ENCODE measurements at places on chromosomes 1 and 21.

DNA sequence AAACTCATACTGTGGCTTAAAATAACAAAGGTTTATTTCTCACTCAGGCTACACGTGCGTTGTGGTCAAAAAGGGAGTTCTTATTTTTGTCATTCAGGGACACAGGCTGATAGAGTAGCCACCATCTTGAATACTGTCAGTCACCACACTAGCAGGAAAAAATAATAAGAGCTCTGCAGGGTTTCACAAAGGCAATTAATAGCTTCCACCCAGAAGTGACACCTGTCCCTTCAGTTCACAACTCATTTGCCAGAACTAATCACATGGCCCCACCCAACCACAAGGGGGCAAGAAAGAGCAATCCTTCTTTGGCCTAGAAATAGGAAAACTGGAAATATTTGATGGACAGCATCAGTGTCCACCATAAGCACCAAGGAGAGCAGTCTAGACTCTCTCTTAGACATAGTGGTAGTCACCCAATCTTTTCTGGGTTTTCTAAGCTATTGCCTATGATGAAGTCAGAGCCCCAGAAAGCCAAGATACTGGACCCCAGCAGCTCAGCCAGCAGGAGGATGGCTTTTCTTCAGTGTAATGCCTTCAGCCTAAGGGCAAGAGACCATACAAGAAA is 8.2 kb downstream of the HAPLN2 start:
- peak; percentile 13 for DNase-seq

GRCh38 chr1:230310381-230311163 is 115.6 kb downstream of the PGBD5 start:
- DNase-seq, result peak; percentile 49

- DNase-seq, result no peak
Observed at GRCh38 chr1:225653463-225654276, 747 bp upstream of the ENAH start.

DNA sequence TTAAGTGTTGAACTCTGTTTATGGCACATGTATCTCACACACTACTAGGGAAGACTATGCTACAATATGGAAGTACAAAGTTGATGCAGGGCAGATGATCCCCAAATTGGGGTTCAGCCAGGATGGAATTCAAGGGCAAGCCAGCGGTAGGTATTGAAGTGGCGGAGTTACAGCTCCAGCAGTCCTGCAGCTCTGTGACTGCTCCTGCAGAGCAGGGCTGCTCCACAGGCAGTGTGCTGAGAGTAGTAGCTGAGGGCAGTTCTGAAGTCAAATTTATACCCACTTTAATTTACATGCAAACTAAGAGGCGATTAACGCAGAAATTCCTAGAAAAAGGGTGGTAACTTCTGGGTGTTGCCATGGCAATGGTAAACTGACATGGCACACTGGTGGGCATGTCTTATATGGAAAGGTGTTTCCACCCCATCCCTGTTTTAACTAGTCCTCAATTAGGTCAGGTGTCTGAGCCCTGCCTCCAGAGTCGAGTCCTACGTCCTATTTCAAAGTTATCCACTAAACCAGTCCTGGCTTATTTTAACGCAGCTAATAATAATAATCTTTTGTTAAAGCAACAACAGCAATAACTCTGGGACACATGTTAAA is 20.6 kb upstream of the CENPF start:
- DNase-seq, result no peak

GRCh38 chr1:13623021-13623637 is 39.5 kb downstream of the PDPN start:
- DNase-seq, result no peak

- no peak for DNase-seq
Observed at GRCh38 chr1:182955596-182956588, 2.9 kb upstream of the SHCBP1L start.

DNA sequence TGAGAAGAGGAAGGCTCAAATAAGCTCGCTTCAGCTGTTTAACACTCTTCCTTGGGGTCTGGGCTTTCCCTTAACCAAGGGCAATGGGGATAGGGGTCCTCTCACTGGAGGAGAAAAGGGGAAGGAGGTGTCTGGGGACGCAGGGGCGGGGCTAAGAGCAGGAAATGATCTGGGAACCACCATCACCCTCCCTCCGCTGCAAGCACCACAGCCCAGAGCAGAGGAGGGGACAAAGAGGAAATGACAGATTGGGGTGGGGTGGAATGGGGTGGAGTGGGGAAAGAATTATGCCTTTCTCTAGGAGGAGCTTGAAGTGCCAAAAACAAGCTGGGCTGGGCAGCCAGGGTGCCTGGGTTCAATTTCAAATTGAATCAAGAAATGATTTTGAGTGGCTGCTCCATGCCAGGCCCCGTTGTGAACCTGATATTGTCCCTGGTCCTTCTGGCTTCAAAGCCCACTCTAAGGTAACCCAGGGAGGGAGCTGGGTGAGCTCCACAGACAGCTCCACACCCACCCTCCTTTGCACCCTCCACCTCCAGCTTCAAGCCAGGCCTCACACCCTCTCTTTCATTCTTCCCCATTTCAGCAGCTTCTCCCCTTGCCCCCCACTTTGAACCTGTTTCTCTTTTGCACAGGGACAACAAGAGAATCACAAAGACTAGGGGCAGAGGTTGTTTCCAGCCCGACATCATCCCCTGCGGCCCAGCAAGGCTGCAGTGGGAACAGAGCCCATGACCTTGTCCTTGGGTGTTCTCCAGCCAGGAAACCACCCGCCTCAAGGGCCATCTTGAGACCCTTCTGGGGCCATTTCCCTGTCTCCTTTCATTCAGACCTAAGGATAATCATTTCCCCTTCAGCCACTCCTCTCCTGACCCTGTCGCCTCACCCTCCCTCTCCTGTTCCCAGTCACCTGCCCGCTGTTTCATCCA is 1.1 kb downstream of the ARHGAP30 start:
- no peak for DNase-seq

GRCh38 chr1:150233359-150234308 is 2.3 kb downstream of the ANP32E start:
- DNase-seq, result no peak

GRCh38 chr1:200889571-200889970 is 5.1 kb upstream of the INAVA start:
- no peak for DNase-seq

DNA sequence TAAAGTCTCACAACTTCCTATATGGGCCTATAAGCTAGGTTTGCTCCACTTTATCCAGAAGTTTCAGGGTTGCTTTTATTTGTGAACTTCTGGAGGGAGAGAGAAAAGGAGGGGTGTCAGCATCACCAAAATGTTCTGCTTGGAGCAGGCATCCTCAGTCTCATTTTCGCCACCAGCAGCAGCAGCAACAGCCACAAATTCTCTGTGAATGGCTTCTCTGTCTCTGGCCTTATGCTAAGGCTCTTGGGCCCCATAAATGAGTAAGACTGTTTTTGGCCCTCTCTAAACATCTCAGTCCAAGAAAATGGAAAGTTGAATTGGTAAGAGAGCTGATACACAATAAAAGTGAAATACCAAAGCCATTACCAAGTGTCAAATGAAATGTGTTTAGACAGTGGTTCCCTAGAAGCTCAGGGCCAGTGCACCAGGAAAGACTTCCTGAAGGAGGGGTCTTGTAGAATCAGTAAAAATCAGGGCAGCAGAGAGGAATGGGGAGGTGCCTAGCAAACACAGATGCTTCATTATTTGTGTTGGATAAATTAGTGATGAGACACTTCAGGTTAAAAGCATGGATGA is 53.0 kb upstream of the SPATA6 start:
- DNase-seq, result no peak

- DNase-seq, result no peak
Observed at GRCh38 chr1:54239631-54240031, 39.7 kb downstream of the MRPL37 start.

DNA sequence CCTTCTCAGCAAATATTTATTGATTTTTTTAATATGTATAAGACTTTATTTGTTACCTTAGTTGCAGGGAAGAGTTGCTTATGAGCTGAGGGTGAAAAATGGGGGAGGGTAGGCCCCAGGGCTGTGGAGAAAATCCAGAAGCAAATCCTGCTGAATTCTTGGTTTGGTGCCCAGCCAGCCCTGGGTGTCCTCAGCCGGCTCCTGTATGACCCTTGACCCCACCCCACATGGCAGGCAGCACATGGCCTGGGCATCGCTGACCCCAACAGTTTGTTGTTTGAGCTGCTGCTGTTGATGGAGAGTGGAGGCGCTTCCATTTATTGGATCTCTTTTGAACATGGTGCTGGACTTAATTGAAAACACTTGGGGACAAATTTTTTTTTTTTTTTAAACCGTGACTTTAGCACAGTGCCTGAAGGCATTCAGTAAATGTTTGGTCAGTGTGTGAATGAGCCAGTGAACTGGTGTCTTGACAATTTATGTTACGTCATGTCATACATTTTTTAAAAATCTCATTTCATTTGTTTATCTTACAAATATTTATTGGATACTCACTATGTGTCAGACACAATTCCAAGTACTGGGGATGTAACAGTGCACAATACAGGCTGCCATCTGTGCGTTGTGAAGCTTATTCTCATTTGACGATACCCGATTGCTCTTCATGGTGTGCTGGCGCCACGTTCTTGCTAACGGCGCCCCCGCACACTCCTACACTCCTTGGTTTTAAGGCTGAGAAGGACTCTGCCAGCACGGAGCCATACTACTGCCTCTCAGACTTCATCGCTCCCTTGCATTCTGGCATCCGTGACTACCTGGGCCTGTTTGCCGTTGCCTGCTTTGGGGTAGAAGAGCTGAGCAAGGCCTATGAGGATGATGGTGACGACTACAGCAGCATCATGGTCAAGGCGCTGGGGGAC is 98.8 kb downstream of the MTR start:
- DNase-seq, result no peak

DNA sequence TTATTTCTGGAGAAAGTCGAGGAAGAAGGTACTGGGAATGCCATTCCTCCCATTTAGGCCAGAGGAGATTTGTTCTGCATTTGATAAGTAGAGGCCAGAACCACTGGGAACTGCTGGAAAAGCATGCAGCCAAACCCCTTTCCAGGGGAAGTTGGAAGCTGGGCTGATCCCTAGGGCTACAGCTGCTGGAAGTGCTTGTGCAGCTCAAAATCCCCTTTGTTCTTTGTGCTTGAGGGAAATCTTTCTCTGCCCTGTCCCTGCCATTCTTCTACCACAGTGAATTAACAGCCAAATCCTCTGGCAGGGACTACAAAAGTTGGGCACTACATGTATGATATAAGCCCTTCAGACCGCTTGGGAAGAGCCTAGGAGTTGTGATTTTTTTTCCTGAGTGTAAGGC is 734.1 kb downstream of the LRRIQ3 start:
- DNase-seq, result no peak

GRCh38 chr1:90833466-90834110 is 116.5 kb upstream of the BARHL2 start:
- no peak for DNase-seq

GRCh38 chr1:19640363-19641316 is 3.5 kb upstream of the NBL1 start:
- peak; percentile 40 for DNase-seq

GRCh38 chr1:41882068-41882477 is 36.6 kb downstream of the HIVEP3 start:
- DNase-seq, result no peak

- no peak for DNase-seq
Observed at GRCh38 chr1:23650344-23650990, 41.1 kb upstream of the RPL11 start.

GRCh38 chr1:217274416-217274815 is 356.5 kb downstream of the GPATCH2 start:
- DNase-seq, result no peak

- DNase-seq, result no peak
Observed at GRCh38 chr1:67142931-67143330, 8.2 kb upstream of the C1orf141 start.

- DNase-seq, result no peak
Observed at GRCh38 chr1:56278061-56278460, 301.3 kb downstream of the PLPP3 start.

GRCh38 chr1:33099290-33100118 is 18.6 kb downstream of the AZIN2 start:
- no peak for DNase-seq

DNA sequence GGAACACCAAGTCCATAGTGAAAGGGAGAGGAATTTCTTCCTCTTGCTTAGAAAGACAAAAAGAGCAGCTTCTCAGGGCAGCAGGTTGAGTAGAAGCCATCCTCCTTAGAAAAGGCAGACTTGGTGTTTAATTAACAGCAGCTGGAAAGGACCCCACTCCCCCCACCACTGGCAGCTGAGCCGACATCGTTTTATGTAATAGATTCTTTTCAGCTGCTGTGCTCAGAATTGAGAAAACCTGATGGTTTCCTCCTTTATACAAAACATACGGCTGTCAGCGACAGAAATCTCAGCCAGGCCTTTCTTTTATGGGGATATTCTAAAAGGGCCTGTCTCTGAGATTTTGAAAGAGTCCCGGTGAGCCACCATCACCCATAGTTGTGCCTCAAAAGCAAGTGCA is 49.9 kb downstream of the MAN1C1 start:
- no peak for DNase-seq

- no peak for DNase-seq
Observed at GRCh38 chr1:197210426-197210825, 57.6 kb upstream of the CRB1 start.

GRCh38 chr1:166914111-166914510 is 38.0 kb upstream of the TADA1 start:
- DNase-seq, result no peak

- peak; percentile 40 for DNase-seq
Observed at GRCh38 chr1:154837672-154838171, 32.4 kb downstream of the KCNN3 start.

DNA sequence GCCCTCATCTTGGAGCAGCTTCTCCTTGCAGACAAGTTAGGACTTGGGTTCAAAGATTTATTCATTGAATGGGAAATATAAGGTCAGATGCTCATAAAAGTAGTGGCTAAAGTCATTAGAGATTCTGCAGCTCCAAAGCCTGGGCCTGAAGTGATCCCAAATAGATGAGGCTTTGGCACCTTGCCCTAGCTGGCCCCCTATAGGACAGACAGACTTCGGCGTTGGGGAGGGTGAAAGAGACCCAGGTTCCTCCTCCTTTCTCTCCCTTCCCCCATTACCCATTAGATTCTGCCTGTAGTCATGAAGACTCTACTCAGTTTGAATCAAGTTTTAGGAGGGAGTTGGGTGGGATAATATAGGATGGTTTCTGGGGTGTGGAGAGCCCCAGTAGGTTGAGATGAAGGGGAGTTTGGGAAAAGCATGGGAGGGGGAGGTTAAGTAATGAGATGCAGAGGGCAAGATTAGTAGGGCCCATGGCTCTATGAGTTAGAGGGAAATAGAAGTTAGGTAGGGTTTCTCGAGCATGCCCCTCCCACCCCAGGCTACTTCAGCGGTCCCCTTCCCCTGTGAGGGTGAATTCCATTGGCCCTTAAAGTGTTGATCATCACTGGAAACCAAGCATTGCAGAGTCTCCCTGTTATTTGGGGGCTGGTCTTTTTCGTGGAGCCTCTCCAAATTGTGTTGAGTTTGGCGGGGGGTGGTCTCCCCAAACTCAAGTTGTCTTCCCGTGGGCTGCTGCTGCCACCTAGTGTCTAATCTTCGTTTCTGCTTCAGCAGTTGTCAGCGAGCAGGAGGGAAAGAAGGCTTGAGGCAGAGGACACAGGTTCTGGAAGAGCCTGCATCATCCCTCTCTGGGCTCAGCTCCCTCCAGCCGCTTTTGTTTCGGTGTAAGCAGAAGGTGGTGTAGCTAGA is 2.1 kb upstream of the AHDC1 start:
- peak; percentile 83 for DNase-seq

Data from NCI-H446 (cell line).